Hematopoietic multipotent progenitor cell treated with erythropoietin and hydrocortisone succinate and interleukin-3 and kit ligand, for 6 days (in vitro differentiated cells): ENCODE measurements at places on chromosomes 2 and 18.

DNA sequence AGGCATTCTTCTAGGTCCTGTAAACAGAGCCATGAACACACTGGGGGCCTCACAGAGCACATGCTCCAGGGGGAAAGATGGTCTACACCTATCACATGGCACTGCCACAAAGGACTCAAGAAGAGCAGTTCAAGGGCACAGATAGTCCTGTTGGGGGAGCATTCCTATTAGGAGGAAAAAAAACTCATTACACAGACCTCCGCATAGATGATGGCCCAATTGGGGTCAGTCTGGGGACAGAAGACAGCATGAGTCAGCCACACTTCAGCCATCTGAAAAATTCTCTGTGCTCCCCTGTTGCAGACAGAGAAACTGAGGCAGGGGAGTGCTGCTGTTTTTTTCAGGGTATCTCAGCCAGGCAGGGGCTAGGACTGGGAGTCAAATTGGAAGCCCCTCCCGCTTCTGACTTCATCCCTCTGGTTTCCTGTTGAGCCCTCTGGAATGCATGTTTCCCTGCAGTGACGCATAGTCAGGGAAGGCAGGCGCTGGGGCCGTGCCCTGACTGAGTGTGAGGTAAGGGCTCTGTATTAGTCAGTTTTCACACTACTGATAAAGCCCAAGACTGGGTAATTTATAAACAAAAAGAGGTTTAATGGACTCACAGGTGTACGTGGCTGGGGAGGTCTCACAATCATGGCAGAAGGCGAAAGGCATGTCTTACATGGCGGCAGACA lies 67.9 kb downstream of the RHOB start:
- no peak for DNase-seq

DNA sequence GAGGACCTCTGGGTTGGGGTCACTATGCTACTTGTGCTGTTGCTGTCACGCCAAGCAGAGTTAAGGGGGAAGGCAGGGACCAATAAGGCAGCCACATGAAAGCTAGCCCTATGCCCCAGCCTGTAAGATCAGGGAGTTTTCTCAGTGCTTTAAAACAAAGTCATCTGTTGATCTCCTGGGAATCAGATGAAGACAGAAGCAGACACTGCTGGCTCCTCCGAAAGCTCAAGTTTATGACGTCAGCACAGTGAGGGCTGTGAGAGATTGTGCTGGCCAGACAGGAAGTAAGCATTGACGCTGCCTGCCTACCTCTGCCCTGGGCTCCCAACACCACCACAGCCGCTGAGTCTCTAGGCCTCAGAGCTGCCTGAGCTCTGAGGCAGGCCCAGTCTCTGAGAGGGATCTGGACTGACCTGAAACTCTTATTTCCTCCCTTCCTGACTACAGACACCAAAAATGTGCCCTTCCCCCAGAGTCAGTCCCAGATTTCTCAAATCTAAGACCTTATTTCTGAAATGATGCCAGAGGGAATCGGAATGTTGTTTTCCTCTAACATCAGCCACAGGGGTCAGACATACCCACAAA lies 118.1 kb upstream of the EPAS1 start:
- peak; percentile 26 for DNase-seq

DNA sequence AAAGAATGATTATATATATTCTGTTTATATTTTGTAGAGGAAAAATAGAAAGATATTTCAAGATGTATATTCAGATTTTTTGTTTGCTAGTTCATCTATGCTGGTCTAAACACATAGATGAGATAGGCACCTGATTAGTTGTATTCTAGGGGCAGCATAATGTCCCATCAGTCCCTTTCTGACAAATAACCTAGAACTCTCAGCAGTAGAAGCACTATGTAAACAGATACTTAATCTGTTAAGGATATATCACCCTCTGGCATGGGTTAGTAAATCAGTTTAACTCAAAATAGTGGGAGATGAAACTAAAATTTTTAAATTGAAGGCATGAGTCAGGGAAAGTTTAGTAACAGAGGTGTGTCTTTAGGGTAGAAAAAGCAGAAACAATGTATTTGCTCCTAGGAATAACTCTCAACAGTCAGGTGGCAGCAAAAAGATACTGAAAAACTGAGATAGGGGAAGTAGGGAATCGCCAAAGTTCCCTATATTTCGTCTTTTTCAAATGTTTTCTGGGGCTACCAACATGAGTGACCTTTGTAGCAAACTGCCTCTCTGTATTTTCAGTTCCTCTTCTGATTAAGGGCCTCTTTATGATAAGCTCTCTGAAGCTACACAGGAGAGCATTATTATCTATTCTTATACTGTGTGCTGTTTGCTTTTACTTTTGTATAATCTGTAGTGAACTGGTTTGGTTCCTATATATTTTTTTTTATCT lies 5.7 kb downstream of the PPP1R1C start:
- peak; percentile 7 for DNase-seq

GRCh38 chr2:3848776-3849175 lies 145.4 kb downstream of the DCDC2C start:
- no peak for DNase-seq

GRCh38 chr2:48066000-48066399 lies 159.7 kb upstream of the FBXO11 start:
- peak; percentile 73 for DNase-seq

- DNase-seq: no peak
Observed at GRCh38 chr2:29726976-29727375, 194.4 kb downstream of the ALK start.

DNA sequence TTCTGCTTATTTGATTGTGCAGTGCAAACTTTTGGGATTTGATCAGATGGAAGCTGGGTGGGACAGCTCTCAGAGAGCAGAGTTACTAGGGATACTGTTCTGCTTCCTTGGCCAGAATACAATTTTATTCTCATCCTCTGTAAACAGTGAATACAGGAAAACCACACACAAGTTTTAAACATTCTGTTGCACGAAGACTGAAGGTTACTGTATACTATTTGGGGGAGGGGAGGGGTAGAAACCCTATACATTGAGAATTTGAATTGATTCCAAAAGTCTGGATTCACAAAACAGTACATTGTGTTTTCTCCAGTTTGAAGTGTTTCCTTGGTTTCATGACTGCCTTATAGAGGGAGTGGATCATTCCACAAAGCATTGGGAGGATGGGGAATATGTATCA lies 149.9 kb downstream of the SETBP1 start:
- no peak for DNase-seq

DNA sequence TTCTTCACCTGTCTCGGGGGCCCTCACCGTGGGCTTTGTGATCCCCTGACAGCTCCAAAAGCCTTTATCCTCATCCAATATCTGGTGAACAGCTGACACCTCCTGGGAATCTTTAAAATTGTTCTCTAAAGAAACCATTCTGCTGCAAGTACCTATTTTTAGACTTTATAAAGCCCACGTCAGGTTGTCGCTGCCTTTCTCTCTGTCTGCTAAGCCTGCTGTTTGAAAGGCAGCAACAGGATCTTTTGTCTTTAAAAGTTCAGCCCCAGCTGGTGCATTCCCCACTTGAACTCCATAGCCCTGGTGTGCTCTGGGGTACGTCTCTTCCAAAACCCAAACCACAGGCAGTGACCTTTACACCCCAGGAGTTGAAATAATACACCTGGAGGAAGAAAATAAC lies 145.0 kb downstream of the NEDD4L start:
- DNase-seq: no peak

DNA sequence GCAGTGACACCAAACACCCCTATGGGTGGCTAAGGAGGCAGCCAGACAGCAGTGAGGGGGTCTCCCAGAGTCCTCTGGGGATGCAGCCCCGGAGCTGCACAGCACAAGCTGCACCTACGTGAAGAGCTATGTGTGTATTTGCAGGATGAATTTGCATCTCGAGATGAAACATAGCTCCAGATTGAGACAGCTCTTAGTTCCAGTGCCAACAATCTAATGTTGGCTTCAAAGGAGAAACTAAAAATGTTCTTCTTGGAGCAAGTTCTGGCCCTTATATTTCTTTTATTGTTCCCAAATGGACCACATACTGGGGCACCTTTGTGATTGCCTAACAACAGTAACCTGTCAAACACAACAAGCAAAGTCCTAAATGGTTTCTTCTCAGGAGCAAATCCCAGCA lies 233.9 kb downstream of the SLC4A3 start:
- DNase-seq: no peak

DNA sequence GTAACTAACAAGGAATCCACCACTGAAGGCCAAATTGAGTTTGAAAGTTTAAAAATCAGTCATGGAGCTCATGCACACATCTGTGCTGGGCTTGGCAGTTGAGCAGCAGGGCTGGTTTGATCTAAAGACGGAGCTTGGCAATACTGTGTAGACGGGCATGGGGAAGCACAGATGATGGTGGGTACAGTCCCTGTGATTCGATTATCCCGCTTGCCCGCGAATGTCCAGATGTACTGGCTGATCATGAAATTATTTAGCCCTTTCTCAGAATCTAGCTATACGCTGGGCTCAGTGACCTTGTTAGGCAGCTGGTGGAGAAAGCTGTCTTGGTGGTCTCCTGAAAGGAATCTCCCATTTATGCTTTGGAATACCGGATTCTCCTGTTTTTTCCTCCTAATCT lies 74.8 kb upstream of the SOX11 start:
- DNase-seq: no peak

- peak; percentile 97 for DNase-seq
Observed at GRCh38 chr2:62304429-62305417, 108.8 kb downstream of the B3GNT2 start.

- DNase-seq: no peak
Observed at GRCh38 chr2:99638791-99639190, 149.0 kb upstream of the REV1 start.
